ENCODE measurements at places on chromosomes 1 and 21.

GRCh38 chr1:22331618-22332423 is 119.8 kb upstream of the ZBTB40 start:
- DNase-seq: no peak

GRCh38 chr1:180252638-180253536 is 22.8 kb downstream of the LHX4 start:
- DNase-seq: peak; percentile 71

DNA sequence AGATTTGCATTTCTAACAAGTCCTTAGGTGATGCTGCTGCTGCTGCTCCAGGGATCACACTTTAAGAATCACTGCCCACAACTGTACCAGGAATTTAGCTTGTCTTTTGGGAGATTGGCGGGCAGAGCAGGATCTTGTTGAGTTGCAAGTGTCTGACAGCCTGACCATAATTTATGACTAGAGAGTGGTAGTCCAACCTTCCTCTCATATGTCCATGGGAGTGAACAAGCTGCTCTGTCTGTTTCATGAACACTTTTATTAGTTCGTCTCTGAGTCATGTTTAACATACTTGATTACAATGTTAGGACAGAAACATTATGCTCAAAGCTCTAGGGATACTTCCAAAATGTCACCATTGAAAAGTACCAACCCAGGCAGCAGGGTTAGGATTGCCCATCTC is 169.6 kb downstream of the TGFB2 start:
- DNase-seq: no peak

DNA sequence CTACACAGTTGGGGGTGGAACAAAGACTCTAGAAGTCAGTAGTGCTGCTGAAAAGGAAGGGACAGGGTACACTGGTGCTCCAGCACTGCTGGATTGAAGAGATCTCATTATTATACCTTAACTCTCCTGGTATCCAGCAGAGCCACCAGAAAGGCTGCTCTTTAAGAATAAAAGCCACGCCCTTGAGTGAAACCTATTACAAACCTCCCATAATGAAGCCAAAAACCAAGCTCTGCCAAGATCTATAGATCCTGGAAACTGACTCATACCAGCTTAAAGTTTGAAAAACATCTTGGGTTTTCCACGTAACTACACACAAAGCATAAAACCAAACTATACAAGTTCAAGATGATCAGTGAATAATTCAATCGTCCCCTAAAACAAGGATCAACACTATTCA is 38.0 kb downstream of the ADSS2 start:
- DNase-seq: no peak

- DNase-seq: peak; percentile 82
Measured at GRCh38 chr1:63829349-63830327, 55.8 kb downstream of the ROR1 start.

DNA sequence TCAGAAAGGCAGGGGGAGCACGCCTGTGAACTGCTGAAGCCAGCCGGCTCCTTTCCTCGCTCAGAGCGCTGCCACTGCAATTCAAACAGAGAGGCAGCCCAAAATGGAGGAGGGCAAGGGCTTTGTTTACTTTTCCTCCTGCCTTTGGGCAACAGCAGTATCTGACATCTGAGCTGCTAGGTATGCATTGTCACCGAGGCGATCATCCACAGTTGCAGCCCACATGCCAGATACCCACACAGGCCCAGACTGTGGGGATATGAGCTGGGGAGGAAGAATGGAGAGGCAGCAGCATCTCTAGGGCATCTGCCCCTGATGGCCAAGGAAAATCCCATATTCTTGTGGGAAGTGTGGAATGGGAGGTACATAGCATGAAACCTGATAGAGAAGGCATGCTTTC is 357.1 kb downstream of the BARHL2 start:
- no peak for DNase-seq

DNA sequence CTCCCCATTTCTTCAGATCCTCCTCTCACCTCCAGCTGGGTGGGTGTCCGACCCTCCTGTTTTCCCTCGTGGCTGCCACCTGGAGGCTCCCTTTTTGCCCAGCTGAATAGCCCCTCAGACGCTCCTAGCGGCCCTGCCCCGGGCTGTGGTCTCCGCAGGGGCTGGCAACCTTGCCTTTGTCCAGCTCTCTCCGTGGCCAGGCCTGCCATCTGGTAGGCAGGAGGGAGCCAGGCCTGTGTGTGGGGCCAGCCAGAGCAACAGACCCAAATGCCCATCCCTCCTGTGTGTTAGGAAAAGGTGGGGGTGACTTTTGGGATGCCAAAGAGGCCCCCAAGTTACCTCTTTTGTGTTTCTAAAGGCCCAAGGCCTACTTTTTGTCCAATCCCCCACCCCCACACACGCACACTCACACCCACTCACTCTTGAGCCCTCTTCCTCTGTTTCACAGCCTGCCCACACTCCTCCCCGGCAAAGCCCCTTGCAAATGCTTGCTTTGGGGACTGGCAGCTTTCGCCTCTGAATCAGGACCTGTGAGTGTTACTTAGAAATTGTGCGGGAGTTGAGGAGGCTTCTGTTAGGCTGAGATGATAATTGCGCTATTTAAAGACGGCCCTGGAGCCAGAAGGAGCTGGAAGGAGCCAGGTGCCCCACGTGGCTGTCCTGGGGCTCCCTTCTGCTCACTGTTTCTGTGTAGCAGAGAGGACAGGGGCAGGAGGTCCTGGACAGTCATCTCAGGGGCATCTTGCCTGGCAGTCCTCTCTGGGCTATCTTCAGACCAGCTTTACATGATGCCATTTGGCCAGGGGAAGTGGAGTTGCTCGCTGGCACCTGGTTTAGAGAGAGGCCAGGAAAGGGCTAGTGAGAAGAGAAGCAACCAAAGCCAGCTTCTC is 9.1 kb downstream of the PPFIA4 start:
- no peak for DNase-seq

- no peak for DNase-seq
Measured at GRCh38 chr21:26743524-26743923, 101.7 kb downstream of the ADAMTS1 start.

DNA sequence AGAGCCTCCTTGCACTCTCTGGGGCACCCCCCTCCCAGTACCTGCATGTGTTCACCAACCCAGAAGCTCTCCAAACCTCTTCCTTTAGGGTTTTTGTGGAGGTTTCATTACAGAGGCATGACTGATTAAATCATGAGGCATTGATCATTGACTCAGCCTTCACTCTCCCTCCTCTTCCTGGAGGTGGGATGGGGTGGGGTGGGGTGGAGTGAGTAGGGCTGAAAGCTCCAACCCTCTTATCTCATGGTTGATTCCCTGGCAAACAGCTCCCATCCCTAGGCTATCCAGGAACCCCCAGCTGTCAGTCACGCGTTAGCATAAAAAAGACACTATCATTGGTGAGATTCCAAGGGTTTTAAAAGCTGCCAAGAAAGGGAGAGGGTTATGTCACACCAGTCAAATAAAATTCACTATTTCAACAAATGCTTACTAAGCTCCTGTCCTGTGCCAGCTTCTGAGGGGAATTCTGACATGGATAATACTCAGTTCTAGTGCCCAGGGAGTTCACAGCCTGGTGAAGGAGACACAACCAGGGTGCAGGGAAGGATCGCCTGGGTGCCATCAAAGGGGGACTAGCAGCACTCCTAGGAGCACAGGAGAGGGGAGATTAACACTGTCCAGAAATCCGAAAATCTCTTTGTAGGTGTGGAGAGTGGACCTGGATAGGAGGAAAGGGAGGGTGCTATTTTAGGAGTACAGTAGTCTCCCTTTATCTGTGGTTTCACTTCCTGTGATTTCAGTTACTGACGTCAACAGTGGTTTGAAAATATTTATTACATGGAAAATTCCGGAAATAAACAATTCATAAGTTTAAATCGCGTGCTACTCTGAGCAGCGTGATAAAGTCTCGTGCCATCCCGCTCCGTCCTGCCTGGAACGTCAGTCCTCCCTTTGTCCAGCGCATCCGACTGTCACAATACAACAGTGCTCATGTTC is 6.8 kb upstream of the IL24 start:
- peak; percentile 90 for DNase-seq

DNA sequence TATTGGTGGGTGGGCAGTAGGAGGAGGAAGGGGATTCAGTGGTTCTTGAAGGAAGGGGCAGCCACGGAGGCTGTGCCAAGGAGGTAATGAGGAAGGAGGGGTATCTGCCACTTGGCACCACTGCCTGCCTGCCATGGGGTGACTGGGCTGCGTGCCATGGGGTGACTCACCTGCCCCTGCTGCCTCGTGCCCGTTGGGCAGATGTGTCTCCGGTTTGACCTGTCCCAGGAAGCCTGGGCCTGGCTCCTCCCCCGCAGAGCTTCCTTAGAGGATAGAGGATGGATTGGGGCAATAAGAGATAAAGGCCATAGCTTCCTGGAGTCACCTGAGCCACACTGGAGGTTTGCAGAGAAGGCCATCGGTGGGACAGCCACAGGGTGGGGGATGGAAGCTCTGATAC is 1.7 kb downstream of the PADI3 start:
- DNase-seq: peak; percentile 31

GRCh38 chr1:168279253-168279652 is 1.4 kb upstream of the TBX19 start:
- no peak for DNase-seq

GRCh38 chr1:200179781-200180160 is 152.3 kb downstream of the NR5A2 start:
- DNase-seq: no peak

DNA sequence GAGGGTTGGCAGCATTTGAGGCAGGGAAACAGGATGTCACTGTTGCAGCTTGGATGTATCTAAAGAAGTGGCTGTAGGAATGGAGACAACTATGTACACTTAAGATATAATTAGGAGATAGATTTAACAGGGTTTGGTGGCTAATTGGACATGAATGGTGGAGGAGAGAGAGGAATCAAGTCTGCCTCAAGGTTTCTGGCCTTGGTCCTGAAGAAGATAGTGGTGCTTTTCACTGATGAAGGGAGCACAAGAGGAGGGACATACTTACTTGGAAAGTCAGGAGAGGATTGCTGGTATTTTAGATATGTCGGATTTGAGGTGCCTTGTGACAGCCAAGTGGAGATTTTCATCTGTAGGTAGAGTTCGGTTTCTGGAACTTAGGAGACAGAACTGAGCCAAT is 123.9 kb downstream of the ST6GALNAC3 start:
- DNase-seq: no peak

DNA sequence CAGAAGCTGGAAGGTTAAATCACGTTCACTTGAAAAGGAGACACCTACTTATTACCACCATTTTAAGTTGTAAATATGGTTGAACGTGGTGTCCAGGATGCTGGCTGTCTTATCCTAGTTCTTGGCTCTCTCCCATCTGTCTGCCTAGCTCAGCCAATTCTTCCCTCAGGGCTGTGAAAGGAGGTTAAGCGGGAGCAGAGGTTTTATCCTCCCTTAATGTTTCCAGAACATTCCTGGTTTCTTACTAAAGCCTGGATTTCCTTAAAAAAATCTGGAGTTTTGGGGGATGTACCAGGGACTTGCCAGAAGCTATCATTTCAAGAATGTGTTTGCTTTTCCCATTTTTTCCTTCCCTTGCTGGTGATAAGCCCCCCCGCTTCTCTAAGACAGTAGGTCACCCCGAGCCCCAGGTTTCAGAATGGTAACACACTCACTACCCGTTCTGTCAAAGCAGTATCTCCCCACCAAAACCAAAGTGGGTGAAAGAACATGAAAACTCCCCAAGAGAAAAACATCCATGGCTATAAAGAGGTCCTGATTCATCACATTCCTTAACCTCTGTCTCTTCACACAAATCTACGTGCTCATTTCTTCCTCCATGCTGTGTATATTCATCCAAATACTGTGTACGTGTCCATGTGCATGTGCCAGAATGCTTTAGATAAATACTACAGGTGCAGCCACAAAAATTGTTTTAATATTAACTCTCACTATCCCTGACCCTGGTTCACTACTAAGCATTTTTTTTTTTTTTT is 114.7 kb downstream of the MAP3K21 start:
- DNase-seq: peak; percentile 80

- no peak for DNase-seq
Measured at GRCh38 chr1:56411484-56412180, 167.7 kb downstream of the PLPP3 start.

DNA sequence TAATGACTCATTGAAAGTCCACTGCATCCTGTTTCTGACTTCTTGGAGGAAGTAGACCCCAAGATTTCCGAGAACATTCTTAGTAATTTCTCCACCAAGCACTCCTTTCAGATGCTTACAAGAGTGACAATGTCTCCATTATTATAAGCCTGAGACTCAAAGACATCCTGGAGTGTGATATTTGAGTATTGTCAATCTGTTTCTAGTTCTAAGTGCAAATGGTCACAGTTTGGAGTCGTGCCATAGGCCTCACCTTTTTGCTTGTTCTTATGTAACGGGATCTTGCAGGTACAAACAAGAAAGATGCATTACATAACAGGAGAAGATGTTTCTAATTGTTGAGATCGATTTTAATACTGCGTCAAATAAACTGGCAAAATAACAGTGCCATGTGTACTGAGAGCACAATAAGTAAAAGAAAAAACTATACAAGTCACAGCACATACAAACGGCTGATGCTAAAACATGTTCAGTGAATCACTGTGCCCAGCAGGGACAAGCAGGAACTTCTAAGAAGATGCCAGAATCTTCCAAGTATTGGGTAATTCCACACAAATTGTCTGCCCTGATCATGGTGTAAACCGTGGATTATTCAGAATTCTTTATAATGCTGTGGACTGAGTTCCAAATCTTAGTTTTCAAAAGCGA is 54.1 kb downstream of the CD2 start:
- no peak for DNase-seq

DNA sequence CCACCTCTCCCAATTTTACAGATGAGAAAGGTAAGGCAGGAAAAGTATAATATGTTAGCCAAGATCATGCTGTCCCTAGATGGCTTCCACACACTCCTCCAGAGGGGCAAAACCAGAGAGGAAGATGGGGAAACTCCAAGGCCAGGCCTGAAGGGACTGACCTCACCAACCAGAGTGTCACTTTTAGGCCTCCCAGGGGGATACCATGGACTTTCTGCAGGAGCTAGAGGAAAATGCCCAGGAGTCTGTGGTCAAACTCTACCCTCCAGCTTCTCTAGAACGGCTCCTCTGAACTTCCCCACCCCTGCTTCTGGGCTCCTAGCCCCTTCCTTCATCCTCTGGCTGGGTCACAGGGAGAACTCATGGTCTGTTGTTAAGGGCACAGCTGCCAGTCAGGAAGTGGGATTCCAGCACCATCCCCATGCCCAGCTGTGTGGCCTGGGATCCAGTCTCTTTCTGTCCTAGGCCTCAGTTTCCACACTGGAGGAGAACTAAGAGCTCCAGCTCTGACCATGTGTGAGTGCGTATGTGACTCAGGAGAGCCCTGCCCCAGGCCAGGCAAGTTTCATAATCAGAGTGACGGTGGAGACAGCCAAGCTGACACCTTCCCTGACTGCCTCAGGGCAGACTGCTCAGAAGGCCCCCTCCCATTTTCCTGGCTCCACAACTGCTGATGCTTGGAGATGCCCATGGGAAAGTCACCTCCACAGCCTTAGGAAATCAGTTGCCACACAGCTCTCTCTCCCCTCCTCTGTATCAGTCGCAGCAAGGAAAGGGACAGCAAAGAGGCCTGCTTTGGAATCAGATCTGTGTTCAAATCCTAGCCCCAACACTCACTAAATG is 1.9 kb downstream of the IGSF8 start:
- DNase-seq: no peak

GRCh38 chr1:35451125-35451528 is 106.1 kb downstream of the KIAA0319L start:
- peak; percentile 59 for DNase-seq

GRCh38 chr1:160641323-160642280 is 5.2 kb downstream of the SLAMF1 start:
- DNase-seq: no peak

Measured in NCI-H446 (cell line).